ENCODE measurements at places on chromosomes 16 and 17.
A peak's percentile ranks its signal among the peaks of the same experiment; 100 is the strongest.

DNA sequence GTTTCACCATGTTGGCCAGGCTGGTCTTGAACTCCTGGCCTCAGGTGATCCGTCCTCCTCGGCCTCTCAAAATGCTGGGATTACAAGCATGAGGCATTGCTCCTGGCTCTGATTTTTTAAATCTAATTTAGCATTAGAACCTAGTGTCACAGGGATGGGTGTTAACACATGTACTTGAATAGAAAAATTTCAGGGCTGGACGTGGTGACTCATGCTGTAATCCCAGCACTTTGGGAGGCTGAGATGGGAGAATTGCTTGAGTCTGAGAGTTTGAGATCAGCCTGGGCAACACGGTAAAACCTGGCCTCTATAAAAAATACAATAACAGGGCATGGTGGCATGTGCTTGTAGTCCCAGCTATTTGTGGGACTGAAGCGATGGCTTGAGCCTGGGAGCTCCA lies 6.0 kb upstream of the RNF135 start:
- DNase-seq: peak; percentile 24

DNA sequence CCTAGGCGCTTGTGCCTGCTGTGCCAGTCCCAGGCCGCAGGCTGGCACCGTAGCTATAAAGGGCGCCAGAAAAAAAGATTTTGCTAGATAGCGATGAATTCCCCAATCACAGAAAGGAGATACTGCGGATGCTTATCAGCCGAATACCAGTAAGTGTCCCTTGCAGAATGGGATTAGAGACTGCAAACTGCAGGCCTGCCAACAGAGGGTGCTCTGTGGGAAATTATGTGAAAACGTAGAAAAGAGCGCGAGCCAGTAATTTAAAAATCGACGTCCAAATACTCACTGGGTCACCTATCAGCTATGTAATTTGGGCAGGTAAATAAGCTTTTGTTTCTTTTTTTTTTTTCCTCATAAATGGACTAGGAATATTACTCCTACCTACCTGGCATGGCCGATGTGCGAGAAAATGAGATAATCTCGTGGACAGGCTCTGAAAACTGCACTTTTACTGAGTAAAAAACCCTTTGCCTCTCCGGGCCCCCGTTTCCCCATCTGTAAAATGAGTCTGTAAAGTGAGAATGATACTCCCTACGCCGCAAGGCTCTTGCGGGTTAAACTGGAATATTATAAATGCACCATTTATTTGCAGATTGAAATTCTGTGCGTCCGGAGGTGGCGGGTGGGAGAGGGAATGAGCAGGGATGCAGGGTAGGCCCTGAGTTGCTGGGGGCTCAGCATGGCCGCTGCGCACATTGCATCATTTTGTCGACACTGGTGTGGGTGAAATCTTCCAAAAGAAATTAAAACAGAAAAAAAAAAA lies 1.2 kb upstream of the COG1 start:
- peak; percentile 64 for DNase-seq

- DNase-seq: no peak
Measured at GRCh38 chr16:1773703-1774447, 941 bp upstream of the MRPS34 start.

DNA sequence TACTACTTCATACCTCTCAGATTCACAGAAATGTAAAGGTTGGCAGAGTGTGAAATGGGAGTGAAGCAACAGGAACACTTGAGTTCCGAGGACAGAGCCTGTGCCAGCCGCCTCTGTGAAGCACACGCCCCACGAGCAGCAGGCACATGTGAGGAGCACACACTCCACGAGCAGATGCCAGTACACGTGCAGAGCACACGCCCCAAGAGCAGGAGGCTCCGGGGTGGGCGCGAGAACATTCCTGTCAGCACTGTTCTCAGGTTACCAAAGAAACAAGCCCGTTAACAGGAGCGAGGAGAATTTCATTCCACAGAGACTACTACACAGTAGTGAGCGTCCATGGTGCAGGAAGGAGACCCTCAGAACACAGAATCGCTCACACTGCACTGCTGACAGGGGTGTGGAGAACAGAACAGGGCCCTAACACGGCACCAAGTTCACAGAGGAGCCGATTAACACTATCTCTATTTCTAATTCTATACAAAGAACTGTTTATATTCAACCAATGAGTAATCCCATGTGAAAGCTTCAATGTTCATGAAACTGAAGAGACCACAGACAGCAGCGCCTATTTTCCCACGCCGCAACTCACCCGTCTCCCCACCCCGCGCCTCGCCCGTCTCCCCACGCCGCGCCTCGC lies 40.1 kb downstream of the KLHDC4 start:
- DNase-seq: peak; percentile 76

DNA sequence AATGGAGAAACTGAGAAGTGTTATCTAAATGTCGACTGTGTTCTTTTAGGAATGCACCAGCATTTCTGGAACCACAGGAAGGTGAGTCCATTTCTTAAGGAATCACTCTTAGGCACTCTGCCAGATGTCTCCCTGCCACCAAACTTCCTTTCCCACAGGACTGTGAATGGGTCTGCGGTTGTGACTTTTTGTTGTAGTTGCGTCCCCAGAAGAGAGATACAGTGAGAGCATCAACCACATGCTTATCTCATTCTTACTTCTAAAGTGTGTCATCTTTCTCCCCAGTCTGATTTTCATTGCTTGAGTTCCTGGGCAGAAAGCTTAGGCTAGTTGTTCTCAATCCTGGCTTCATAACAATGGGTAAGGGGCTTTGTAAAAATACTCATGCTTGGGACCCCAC lies 13.4 kb downstream of the ITPRIPL2 start:
- no peak for DNase-seq

DNA sequence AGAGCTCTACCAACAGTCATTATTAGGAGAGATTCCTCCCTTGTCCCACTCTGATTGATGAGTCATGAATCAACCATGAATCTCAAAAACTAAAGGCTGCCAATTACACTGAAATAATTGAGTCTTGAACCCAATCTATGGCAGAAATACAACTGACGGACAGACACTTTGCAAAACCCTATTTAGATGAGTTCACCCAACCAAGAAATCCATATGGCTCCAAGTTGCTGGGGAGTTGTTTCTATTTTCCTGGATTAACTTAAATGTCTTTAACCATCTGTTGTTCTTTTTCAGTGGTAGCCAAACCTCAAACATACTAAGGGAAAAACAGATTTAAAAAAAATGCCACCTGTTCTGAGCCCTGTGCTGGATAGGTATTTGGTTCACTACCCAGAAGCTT lies 151.0 kb downstream of the SHISA9 start:
- no peak for DNase-seq

DNA sequence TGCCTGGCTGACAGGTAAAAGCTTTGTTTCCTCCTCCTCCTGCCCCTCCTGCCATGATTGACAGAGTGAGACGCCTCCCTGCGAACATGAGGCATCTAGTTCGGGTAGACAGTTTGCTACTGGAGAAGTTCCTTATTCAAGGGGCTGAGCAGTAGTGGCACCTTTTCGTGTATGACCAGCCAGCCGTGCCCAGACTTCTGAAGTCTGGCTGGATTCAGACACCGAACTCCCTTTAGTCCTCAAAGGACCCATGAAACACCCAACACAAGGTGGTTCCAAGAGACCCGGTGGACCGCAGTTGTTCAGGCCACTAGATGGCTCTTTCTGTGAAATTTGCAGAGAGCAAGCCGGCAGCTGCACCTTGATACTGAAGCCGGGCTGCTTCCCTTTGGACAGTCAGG lies 192.8 kb downstream of the XYLT1 start:
- no peak for DNase-seq

GRCh38 chr17:44209786-44210341 lies 9.6 kb downstream of the UBTF start:
- DNase-seq: no peak

DNA sequence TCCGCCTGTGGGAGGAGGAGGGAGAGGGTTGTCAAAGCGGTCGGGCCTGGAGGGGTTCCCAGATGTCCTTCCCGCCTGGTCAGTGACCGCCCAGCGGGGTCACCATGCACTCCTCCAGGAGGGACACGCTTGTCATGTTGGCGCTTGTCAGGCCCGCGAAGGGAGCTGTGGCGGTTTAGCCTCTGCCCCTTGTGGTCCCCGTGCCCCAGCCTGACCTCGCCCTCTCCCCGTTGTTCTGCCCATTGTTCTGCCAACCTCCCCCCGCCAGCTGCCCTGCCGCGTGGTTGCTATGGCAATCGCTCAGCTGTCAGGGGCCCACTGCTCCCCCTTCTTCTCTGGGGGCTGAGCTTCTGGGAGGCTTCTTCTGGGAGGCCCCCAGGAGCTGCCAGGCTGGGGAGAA lies 146.4 kb upstream of the CIBAR2 start:
- DNase-seq: no peak

GRCh38 chr17:65511316-65511715 lies 50.1 kb downstream of the AXIN2 start:
- DNase-seq: no peak
